SK-N-MC (cell line): ENCODE measurements at places on chromosomes 1 and 21.

- no peak for DNase-seq
Observed at GRCh38 chr1:231272173-231272572, 31.2 kb downstream of the GNPAT start.

GRCh38 chr1:201501812-201502510, 5.0 kb downstream of the CSRP1 start:
- no peak for DNase-seq

DNA sequence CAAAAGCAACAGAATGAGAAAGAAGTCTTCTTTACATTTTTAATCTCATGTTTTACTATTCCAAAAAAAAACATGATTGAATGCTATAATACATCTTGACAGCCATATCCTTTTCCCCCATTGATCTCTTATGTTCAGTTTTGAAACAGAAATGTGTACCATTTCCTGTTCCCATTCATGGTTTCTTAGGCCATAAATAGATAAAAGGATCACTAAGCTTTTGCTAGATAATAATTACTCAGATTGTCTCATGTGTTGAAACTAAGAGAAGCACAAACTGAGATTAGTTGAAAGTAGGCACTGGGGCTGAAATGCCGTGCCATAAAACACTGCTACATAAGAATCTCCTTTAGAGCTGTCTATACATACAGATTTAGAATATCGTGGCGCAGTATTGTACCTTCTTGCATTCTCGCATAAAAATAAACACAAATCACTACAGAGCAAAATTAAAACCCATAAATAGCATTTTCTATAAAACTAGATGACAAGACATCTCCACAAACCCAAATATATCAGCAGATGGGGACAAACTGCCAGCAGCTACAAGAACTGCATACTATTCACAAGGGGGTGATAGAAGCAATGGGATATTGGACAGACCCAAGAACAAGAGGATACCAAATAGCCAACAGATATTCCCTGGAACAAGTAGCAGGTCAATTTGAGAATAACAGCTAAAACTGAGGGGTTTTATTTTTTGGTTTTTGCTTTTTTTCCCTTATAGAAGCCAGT, 405.3 kb upstream of the PRMT6 start:
- DNase-seq = peak; percentile 26

DNA sequence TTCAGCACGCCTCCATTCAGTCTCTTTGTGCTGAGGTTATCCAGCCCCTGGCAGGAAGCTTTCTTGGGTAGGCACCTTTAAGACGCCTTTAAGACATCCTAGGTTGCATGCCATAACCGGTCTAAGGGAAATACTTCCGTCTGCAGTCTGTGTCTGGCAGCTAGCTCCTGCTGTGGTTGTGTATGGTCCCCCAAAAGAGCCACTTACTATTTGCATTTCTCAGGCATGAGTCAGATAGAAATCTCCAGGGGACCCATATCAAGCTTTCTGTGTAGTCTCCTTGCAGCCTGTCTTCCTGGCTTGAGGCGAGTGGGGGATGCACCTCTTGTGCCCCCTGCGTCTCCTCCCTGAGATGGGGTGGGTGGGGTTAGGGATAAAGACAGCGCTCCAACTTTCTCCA, 10.0 kb upstream of the RYR2 start:
- DNase-seq = peak; percentile 47

- DNase-seq = no peak
Observed at GRCh38 chr1:115136106-115136505, 46.8 kb upstream of the TSPAN2 start.

- DNase-seq = no peak
Observed at GRCh38 chr21:27024971-27025370, 58.1 kb upstream of the ADAMTS5 start.

DNA sequence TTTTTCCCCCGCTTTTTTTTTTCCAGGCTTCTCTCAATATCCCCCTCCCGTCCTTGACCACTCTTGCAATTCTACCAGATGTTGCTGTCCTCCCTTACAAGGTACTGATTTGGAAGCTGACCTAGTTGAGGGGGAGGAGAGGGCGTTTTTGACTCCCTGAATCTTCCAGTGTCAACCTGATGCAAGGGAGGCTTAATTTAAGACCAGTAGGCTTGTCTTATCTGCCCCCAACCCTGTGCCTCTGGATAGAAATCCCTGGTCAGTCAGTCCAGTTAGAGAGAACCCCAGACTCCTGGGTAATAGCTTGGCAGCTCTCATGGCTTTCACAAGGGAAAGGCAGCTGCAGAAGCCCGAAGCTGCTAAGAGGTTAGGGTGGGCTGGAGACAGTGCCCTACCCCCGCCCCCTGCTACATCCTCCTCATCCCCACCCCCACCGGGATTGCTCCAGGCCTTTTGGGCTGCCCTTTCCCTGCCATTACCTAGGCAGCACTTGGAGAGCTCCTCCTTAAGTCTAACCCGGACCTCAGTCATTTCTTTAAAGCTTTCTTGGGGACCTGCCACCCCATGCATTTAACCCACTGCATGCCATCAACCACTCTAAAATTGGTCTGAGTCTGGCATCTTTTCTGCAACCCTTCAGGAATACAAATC, 3.6 kb downstream of the ACKR1 start:
- no peak for DNase-seq

DNA sequence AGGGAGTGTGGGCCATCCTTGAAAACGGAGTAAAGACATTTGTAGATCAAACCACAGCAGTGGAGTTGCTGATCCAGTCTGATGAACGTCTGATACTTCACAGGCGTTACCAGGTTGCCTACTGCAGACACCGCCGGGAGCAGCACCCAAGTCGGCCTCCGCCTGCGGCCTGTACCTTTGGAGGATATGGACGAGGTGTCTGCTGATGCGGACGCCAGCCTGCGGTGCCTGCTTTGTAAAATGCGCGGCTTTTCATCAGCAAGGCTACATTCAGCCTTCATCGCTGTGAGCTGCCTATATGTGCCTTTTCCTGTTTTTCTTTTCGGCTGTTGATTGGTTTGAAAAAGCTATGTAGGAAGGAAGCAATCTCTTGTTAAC, 16.0 kb downstream of the SLX9 start:
- DNase-seq = no peak

DNA sequence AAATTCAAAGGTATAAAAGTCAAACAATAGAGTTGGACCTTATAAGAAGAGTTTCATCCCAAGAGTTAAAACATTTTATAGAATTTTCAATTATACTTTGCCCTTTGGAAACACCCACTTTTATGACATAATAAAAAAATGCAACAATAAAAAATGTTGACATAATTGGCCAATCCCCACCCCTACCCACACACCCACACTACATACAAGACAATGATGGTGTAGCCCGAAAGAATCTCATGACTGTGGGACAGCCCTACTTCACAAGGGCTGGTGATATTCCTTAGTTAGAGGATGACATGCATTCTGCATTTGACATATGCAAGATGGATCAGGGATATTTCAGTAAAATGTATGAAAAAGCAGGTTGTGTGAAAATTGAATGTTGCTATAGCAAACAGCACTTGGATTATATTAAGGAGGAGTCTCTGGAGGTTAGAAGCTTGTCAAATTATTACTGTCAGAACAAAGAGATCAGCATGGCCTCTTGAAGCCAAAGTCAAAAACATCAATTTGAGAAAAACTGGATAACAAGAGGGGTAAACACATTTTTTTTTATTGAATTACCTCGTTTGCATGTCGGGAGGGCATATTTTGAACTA, 133.0 kb upstream of the SAMSN1 start:
- no peak for DNase-seq

- no peak for DNase-seq
Observed at GRCh38 chr1:181704546-181704945, 221.2 kb downstream of the CACNA1E start.

DNA sequence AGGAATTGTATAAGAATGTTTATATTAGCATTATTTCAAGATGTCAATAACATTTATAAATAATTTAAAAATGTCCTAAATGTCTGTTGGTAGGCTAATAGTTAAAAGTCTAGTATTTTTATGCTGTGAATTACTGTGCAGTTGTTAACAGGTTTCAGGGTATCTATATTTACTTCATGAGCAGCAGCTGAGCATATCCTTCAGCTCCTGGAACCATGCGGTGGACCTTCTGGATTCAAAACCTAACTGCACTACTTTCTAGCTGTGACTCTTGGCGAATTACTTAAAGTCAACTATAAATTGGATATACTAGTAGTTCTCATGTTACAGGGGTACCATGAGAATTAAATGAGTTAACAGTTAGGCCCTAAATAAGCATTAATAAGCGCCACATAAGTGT, 3.7 kb downstream of the CEP350 start:
- no peak for DNase-seq

GRCh38 chr21:14742119-14742518, 196.0 kb upstream of the SAMSN1 start:
- DNase-seq = no peak

DNA sequence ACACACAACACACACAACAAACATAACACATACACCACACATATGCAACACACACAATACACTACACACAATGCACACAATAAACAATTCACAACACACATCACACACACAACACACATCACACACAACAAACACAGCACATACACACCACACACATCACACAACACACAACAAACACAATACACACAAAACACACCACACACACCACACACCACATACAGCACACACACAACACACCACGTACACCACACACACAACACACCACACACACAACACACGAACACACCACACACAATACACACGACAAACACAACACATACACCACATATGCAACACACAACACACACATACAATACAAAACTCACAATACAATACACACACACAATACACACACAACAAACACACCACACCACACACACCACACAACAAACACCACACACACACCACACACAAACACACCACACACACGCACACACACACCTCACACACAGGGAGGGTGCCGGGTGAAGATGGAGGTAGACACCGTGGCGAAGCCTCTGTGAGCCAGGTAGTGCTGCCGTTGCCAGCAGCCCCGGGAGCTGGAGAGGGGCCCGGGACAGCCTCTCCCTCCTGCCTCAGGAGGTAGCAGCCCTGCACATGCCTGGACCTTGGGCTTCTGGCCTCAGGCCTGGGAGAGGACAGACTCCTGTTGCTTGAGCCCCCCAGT, 30.4 kb upstream of the C1orf174 start:
- no peak for DNase-seq

- DNase-seq = no peak
Observed at GRCh38 chr1:221840511-221841243, 98.8 kb upstream of the DUSP10 start.

- DNase-seq = no peak
Observed at GRCh38 chr1:41278076-41278475, 36.0 kb upstream of the SCMH1 start.

- DNase-seq = no peak
Observed at GRCh38 chr1:115810609-115811008, 30.3 kb downstream of the NHLH2 start.

- no peak for DNase-seq
Observed at GRCh38 chr1:45620588-45621500, 3.0 kb downstream of the CCDC17 start.

DNA sequence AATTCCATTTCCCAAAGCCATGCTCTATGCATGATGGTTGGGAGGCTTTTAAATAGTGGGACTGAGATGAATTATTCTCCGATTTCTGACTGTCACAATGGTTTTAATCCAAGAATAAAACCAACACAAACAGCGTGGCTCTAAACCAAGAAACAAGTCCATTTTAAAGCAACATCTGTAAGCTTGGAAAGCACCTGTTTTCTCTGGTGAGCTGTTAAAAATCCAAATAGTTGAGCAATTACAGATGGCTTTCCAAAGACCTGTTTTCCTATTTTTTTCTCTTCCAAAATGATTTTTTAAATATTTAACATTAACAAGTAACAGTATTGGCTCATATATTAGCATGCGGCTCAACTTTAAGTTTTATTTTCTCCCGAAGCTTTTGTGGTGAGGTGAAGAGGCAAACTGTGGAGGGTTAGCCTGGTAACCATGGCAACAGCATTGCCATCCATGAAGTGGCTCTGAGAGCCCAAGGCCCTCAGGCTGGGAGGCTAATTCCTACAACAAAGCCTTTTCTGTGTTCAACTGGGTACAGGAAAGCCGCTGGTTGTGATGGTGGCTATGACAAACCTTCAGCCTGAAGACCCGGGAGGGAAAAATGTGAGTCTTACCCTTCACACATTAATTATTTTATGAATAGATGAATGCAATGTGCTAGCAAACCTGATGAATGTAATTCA, 56.7 kb upstream of the B3GALT5 start:
- peak; percentile 18 for DNase-seq

- no peak for DNase-seq
Observed at GRCh38 chr1:81681601-81682266, 119.0 kb upstream of the ADGRL2 start.

DNA sequence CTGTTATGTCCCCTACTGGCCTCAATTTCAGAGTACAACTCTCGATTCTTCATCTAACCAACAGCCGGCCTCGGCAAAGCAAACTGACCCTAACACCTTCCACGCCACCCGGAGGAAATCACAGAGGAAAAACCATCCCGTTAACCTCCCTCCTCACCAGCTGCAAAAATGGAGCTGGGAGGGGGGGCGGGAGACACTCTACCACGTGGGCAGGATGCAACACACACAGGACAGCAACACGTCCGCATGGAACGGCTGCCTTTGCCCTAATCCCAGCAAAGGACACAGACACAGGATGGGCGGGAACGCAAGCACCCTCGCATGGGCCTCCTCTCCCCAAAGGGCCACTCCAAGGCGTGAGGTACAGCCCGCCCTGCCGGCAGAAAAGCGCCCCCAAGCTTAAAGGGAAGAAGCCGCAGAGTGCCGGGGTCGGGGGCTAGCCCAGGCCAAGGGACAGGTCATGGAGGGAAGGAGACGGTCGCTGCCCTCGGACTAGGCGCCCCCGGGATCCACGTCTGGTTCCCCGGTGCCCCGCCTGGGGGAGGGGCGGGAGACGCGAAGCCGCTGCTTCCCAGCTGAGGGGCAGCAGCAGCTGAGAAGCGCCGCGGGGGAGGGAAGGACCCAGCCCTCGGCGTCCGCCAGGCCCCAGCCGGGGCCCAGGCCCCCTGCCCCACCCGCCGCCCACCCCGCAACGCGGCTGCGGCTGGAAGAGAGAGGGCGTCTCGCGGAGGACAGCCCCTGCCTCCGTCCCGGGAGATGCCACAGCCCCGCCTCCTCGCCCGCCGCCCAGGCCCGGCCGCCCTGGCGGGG, 590 bp downstream of the FOXJ3 start:
- DNase-seq = no peak

DNA sequence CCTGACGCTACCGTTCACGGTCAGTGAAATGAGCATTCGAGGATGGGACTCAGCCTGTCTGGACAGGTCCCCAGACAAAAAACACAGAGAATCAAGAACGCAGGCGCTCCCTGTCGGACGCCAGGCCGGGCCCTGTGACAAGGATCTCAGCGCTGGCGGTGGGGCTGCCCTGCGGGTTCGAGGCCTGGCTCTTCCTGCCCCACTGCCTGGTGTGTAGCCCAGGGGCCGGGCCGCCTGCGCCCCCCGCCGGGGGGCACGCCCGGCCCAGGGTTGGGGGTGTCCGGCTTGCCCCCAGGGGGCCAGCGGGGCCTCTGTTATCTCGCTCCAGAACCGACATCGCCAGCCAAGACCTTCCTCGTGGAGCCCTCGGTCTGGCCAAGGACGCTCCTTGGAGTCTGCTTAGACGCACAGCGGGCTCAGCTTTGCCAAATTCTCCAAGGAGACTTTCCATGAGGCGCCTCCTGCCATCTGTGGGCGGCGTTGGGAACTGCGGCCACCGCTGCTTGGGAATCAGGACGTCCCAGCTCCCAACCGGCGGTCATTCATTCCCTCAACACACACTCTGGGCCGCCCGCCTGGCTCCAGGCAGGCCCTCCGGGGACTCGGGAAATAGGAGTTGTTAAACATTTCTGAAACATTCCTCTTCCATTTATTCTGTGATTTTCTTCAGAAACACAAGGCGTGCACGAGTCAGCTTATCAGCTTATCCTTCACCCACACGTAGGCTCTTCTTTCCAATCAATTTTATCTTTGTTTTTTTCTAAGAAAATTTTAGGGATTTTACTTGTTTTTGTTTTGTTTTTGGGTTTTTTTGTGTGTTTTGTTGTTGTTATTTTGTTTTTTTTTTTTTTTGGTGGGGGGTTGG, 11.3 kb upstream of the RIPK4 start:
- DNase-seq = peak; percentile 64
